Cortex of kidney (tissue), 1 donor: ENCODE measurements at places on chromosomes 6 and 20.

DNA sequence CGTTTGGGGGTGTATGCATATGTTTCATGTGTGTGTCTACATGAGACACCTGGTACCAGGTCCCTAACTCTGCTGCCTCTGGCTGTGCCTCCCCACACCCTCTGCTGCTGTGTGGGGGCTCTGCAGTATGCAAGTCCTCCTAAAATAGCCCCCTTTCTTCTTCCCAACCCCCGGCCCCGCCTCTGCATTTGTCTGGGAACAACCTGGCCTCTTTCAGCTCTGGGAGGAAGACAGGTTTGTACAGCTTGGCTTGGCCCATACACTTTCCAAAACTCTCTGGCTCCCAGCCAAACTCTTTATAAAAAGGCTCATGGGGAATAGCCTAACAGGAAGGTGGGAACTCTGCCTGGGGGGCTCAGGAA is 27.1 kb upstream of the EMILIN3 start:
- no peak for DNase-seq

DNA sequence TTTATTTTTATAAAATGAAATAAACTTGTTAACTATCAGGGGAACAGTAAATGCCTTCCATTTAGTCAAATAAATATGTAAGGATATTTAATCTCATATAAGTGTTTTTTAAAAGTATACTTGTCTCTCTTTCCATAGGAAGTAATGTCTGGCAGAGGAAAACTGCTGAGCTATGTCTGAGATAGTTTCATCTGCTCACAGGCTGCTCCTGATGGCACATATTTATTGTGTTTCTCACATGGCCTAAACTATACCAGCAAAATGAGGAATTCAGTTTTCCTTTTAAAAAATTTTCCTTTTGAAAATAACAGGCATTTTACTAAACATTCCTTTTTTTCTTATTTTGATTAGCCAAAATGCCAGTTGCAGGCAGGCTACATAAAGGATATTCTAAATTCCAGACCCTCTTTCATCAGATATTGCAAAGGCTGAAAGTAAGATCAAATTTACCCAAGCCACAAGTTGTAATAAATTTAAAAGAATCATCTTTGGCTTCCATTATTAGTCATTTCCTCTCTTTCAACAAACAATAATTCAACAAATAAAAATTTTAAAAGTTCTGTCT is 60.1 kb upstream of the RNF146 start:
- DNase-seq: no peak

DNA sequence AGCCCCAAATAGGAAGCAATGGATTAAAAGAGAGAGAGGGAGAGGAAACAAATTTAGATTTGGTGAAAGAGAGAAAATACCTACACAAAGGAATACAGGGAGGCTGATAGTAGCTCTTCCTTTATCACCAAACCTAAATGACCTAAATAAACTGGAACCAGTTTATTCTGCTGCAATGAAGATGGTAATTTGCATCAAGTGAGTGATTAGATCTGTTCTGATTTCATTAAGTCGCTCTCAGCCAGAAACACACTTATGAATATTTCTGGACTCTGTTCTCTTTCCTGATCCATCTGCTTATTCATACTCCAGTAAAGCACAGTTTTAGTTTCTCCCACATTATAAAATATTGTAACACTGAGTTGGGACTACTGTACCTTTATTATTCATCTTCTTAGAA is 83.4 kb upstream of the BMP5 start:
- DNase-seq: no peak

DNA sequence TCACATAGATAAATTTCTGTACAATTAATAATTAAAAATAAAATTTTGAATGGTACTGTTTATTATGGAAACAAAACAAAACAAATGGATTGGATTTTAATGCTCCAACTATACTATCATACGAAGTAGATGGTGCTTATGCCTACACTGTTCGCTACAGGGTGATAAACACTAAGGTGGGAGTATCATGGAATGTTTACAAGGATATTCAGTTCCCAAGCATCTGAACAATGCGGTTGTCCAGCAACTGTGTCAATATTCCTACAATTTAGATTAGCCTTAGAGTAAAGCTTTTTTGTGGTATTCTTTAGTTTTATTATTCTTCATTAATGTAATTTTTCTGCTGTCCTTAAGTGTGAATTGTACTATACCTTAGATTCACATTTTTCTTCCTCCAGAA is 105.1 kb downstream of the MMS22L start:
- DNase-seq: no peak

GRCh38 chr6:11653028-11653583 is 115.6 kb downstream of the TMEM170B start:
- no peak for DNase-seq

- no peak for DNase-seq
Observed at GRCh38 chr20:50292591-50293283, 102.1 kb downstream of the CEBPB start.

- no peak for DNase-seq
Observed at GRCh38 chr6:140653972-140654371, 1279.5 kb upstream of the CITED2 start.

- DNase-seq: no peak
Observed at GRCh38 chr6:157099912-157100593, 223.3 kb downstream of the TMEM242 start.

DNA sequence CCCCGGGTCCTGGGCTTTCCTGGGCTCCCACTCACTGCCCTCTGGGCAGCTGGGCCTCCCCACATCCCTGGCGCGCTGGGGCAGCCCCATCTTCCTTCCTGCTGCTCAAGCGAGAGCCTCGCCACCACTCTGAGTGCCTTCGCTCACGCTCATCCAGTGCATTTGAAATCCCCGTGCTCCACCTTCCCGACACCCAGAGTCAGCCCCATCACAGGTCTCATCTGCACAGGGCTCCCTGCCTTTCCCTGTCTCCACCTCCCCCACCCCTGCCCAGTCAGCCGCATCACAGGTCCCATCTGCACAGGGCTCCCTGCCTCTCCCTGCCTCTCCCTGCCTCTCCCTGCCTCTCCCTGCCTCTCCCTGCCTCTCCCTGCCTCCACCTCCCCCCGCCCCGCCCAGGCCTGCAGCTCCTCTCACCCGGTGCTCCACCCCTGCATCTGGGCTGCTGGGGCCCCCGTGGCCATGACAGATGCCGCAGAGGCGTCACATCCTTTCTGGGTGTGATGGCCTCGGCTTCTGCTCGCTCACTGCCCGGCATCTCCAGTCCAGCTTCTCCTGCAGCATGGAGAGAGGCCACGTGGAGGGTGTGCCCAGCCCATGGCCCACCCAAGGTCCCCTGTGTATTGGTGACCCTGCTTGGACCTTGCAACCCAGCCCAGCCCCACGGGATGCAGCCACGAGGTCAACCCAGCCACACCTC is 9.0 kb upstream of the BHLHE23 start:
- no peak for DNase-seq

GRCh38 chr6:9537381-9537780 is 877.5 kb downstream of the TFAP2A start:
- no peak for DNase-seq

- DNase-seq: no peak
Observed at GRCh38 chr20:19785173-19785982, 27.3 kb downstream of the RIN2 start.

GRCh38 chr6:39363280-39363679 is 40.8 kb upstream of the KCNK16 start:
- no peak for DNase-seq

- no peak for DNase-seq
Observed at GRCh38 chr20:10319855-10320254, 101.2 kb downstream of the SNAP25 start.

DNA sequence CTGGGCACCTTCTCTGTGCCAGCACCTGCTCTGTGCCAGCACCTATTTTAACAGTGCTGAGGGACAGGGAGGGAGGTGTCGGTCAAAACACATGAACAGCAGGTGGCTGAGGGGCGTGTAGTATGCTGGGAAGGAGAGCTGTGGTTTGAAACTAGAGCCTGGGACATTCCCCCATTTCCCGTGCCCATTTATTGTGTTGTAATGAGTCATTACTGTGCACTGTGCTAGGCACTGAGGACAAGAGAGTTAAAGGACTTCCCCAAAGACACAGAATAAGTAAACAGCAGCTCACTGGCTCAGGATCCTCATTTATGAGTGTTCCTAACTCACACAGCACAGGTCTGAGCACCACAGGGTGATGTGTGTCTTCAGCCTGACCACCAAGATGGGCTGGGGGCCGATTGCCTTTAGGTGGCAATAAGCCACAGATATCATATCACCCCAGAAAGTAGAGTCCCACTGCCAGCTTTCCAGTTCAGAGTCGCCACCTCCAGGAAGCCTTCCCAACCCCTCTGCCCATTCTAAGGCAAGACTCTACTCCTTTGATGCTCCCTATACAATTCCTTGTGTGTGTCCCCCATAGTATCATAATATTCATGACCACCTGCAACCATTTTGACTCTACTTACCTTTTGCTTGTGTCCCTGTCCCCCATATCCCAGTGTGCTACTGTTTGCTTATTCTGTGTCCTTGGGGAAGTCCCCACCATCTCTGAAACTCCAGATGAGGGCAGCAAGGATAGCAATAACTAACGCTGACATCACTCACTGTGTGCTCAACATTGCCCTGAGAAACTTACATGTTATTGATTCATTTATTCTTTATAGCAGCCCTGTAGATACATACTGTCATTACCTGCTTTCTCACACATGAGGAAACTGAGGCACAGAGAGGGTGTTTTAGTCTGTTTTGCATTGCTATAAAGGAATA is 87.3 kb downstream of the TOX2 start:
- no peak for DNase-seq

DNA sequence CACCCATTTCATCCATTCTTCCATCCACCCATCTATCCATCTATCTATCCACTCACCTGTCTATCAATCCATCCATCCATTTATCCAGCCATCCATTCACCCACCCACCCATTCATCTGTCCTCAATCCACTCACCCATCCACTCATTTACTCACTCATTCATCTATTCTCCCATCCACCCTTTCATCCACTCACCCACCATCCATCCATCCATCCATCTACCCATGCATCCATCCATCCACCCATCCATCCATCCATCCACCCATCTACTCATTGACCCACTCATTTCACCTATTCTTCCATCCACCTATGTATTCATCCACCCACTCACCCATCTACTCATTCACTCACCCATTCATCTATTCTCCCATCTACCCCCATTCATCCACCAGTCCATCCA is 24.2 kb upstream of the PTGIS start:
- no peak for DNase-seq

- DNase-seq: no peak
Observed at GRCh38 chr20:9331707-9332435, 182.5 kb upstream of the LAMP5 start.

DNA sequence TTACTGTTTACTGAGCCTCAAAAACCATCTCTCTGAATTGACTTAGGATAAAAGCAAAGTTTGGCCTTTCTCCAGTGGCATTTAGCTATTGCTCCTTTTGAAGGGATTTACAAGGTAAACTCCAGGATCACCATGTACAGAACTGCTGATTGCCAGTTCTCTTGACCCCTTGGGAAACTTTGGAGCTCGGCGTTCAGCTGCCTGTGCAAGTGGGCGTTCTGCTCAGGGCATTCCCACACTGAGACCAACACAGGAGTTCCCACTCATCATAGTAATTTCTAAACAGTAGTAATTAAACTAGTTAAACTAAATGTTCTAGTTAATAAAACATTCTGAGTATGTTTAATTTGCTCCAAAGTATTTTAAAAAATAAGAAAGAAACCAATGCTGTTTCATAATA is 14.9 kb downstream of the KCNQ5 start:
- DNase-seq: no peak

DNA sequence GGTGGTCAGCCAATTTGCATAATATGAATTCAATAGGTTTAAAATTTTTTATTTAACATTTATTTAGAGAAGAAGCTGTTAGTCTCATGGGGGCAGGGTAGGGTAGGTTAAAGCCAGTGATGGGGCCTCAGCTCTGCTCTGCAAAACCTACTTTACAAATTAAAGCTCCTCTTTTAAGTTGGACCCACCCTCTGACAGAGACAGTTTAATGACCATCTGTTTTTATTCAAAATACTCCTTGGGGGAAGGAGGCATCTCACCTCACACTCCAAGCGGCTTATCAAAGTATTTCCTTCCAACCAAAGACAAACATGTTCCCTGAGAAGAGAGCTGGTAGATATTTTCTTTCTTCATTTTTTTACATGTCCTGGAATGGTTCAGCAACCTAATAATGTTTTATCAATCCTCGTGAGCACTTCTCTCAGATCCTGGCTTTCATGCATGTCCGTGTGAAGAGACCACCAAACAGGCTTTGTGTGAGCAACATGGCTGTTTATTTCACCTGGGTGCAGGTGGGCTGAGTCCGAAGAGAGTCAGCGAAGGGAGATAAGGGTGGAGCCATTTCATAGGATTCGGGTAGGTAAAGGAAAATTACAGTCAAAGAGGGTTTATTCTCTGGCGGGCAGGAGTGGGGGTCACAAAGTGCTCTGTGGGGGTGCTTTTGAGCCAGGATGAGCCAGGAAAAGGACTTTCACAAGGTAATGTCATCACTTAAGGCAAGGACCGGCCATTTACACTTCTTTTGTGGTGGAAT is 184.7 kb downstream of the GJA1 start:
- no peak for DNase-seq

- DNase-seq: no peak
Observed at GRCh38 chr6:156013155-156013554, 557.5 kb upstream of the NOX3 start.

DNA sequence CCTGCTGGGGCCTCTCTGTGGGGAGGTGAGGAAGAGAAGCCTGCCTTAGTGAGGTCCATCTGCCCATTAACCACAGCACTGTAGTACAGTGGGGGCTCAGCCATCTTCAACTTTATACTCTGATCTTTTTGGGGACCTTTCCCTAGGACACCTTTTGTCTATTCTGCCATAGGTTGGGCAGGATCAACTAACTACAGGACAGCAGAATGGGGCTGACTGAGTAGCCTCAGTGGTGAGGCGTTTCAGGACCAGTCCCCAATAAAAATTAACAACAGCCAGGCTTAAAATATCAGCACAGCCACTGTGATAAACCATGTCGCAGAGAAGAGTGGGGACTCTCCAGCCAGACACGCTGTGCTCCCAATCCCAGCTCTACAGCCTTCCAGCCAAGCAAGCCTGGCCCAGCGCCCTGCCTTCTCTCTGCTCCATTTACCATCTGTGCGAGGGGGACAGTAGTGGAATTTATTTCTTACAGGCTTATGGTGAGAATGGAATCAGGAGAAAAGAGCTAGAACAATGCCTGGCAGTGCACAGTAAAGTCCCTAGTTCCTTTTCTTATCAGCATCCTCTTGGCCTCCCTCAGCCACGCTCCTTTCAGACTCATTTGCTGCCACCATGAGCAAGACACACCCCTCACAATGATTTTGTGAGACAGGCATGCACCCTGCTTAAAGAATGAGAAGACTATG is 75.5 kb downstream of the SLC22A23 start:
- no peak for DNase-seq

DNA sequence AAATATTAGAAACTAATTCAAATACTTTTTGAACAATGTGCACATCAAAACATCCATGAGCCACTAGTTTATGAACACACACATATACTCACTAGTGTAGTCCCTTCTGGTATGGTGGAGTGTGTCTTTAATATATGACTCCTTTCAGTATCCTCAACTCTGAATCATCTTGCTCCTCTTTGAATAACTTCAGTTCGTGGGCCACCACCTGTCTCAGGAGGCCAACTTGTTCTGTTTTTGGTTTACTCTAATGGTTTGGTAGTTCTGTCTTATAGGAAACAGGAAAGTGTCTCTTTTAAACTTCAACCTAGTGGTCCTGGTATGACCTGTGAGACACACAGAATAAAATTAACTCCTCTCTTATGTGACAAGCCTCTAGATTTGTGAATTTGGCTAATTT is 55.6 kb downstream of the ZNF292 start:
- DNase-seq: no peak
